NCI-H526 (cell line): ENCODE measurements at places on chromosomes 7 and 10.

GRCh38 chr10:15169555-15170401 is 1.3 kb upstream of the NMT2 start:
- DNase-seq, result no peak

DNA sequence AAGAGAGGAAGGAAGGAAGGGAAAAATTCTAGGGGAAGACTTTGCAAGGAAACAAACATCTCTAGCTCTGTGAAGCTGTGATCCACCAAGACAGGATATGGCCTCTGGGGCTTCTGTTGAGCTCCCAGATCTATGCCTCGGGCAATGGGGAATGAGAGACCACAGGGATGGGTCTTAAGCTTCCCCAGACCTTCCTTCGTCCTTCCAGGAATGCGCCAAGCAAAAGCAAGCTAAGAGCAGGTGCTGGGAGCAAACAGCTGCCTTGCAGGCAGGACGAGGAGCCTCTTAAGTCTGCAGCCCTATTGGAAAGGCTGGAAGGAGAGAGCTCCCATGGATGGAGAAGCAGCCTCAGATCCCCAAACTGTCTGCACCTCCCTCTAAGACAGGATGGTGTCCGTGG is 21.9 kb upstream of the ELN start:
- no peak for DNase-seq

GRCh38 chr7:77734659-77735421 is 38.6 kb downstream of the RSBN1L start:
- DNase-seq, result no peak

- no peak for DNase-seq
These were observed 1.1 kb downstream of the AHR start for GRCh38 chr7:17299483-17299991.

DNA sequence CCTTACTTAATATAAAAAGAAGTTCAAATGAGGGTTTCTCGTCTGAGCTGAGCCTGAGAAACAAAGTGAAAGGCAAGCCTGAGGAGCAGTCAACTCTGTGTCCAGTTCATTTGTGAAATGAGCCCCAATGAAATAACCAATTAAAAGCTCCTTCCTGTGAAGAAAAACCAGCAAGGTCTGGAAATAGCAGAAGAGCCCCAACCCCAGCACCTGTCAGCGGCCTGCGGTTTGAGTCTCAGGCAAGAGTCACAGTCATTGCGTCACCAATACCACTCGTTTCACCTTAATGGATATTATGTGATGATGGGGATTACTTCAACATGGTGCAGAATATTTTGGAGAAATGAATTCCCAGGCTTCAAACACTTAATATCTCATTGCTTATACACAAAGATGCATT is 211.3 kb upstream of the DPP6 start:
- DNase-seq, result no peak
